ENCODE measurements at places on chromosomes 3 and 15.

- peak; percentile 59 for DNase-seq
Measured at GRCh38 chr3:142931222-142931621, 32.3 kb downstream of the PAQR9 start.

DNA sequence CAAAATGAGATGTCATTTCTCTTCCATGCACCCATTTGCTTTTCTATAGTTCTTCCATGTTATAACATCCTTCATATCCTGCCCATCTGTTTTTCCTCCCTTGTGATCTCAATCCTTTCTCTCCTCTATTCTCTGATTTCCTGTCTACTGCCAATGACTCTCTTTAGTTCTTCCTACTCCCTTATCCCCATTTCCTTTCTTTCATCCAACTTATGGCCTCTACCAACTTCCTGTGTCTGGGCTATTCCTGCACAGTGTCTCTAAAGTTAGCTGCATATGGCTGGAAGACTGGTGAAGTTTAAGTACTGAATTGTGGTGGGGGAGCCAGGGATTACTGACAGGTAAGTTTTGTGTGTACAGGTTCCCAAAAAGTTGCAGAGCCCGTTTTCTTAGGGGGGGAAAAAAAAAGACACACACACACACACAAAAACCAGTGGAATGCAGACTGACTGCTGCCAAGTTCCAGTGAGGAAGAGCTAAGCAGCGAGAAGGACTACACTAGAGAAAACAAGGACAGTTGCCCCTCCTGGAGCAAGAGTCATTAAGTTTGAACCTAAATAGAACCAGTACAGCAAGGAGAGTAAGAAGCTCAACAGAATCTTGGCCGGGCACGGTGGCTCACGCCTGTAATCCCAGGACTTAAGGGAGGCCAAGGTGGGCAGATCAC is 28.8 kb downstream of the XRN1 start:
- DNase-seq = no peak

GRCh38 chr3:25863416-25863959 is 73.6 kb downstream of the OXSM start:
- DNase-seq = peak; percentile 12

GRCh38 chr3:29144807-29145206 is 136.1 kb upstream of the RBMS3 start:
- no peak for DNase-seq

DNA sequence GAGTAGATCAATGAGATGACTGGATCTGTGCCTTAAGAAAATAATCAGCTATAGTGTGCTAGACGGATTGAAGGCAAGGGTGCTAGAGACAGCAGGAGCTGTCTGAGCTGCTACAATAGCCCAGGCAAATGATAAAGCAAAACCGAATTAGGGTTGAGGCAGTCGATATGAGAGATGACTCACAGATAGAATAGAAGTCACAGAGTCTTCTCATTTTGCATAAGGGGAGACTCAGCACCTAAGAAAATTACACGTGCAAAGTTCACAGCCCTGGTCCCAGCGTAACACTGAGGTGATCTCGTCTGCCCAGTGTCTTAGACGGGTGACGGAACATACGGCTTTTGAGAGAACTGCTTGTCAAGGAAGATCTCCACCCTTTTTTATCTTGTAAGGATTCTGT is 11.6 kb downstream of the LPP start:
- no peak for DNase-seq

GRCh38 chr3:168029705-168030104 is 66.0 kb downstream of the GOLIM4 start:
- no peak for DNase-seq

DNA sequence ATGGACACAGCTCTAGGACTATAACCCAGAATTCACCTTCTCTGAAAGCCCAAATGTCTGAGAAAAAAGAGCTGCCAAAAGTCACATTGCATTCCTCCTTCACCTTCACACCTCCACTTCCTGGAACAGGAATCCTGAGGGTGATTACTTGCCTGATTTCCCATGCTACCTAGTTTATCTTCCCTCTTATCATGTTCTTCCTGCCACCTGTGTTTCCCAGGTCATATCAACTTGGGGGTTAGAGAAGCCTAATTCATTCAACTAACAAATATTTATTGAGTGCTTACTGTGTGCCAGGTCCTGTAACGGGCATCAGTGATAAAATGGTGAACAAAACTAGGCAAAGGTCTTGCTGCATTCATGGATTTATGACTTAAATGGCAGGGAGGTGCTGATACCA is 279.6 kb upstream of the WNT5A start:
- no peak for DNase-seq

GRCh38 chr3:117580806-117581205 is 871.2 kb downstream of the TUSC7 start:
- no peak for DNase-seq

DNA sequence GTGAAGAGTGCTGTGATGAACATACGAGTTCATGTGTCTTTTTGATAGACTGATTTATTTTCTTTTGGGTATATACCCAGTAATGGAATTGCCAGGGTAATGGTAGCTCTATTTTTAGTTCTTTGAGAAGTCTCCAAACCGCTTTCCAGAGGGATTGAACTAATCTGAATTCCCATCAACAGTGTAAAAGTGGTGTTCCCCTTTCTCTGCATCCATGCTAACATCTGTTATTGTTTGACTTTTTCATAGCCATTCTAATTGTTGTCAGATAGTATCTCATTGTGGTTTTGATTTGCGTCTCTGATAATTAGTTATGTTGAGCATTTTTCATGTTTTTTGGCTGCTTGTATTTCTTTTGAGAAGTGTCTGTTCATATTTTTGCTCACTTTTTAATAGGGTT is 54.8 kb upstream of the UTS2B start:
- no peak for DNase-seq

- no peak for DNase-seq
Measured at GRCh38 chr15:65405791-65406423, 16.8 kb downstream of the IGDCC4 start.

DNA sequence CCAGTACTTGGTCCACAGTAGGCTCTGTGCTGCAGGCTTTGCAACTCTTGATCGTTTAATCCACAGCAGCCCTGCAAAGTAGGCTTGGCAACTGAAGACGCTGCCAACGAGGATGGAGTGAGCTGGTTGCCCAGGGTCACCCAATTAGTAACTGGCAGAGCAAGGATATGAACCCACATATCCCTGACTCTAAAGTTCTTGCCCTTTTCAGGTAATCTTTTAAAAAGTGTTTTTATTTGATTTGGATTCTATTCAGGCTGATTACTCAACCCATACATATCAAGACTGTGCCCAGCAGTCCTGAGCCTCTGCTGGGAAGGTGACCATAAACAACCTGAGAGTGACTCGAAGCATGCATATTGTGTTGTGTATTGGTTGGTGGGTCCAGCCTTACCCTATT is 50.3 kb downstream of the PSMD6 start:
- DNase-seq = no peak

- no peak for DNase-seq
Measured at GRCh38 chr3:160697637-160698380, 20.8 kb downstream of the ARL14 start.

DNA sequence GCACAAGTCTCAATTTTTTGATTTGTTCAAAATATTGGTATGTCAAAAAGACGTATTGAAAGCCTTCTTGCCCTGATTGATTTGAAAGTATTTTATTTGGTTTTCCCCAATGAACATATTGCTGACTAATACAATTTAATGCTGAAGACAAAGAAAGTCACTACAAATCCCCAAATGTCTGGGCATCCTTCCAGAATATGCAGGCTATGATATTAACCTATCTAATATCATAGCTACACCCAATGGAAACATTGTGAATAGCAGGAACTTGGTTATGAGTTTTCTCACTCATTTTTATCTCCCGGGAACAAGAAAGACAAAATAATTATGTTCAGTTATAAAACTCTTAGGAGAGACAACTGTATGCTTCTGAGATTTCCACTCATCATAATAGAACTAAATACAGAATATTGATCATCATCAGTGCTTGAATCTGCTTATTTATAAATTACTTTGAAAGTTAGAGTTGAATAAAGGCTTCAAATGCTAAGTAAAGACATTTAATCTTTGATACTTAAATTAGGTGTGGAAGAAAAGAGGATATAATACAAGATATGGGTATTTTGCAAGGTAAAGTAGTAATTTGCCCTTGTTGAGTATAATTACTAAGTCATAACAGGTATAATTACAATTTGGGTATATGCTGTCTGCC is 483.9 kb downstream of the RBMS3 start:
- DNase-seq = peak; percentile 59

DNA sequence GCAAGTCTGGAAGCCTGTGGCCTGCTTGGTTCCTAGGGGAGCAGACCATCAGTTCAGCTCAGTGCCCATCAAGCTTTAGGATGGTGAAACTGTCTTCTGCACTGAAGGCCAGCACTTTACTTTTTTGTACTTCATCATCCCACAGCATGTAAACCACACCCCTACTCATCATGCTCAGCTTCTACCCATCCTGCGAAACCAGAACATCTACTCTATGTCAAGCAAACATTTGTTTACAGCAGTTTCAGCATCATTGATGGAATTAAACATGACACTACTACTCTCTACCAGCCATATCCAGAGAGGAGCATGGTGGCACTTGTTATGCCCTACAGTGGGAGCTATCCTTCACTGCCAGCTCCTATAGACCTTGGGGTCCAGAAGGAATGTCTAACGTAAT is 306.6 kb downstream of the SOX2 start:
- DNase-seq = no peak

DNA sequence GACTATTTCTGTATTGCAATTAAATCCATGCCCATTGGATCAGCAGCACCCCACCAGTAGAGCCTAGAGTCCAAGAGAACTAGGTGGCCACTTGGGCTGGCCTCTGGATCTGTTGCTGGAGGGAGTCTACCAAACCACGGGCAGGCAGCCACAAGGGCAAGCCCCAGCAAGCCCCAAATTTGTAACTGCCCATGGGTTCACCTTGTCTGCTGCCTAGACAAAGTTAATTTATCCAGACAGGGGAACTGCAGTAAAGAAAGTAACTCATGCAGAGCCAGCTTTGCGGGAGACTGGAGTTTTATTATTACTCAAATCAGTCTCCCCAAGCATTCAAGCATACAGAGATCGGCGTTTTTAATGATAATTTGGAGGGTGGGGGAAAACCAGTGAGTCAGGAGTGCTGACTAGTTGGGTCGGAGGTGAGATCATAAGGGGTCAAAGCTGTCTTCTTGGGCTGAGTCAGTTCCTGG is 74.0 kb upstream of the TERB2 start:
- DNase-seq = no peak

GRCh38 chr3:87173776-87174175 is 53.3 kb upstream of the CHMP2B start:
- no peak for DNase-seq

DNA sequence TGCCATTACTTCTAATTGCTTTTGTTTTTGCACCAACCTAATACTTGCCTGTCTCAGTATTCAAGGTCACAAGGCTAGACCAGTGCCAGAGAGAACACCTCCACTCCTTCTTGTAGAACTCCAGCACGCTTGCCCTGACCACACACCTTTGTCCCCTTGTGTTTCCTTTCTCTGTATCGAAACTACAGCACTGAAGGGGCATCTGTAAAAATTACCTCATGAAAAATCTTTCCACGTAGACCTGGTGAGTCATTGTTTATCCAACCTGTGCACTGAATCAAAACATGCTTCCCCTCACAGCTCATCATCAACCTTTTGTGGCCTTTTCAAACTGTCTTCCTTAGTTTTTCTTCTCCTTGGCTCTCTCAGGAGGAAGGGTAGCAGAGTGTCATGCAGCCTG is 259.5 kb downstream of the THRB start:
- no peak for DNase-seq

- DNase-seq = no peak
Measured at GRCh38 chr3:31747785-31748184, 215.1 kb downstream of the STT3B start.

DNA sequence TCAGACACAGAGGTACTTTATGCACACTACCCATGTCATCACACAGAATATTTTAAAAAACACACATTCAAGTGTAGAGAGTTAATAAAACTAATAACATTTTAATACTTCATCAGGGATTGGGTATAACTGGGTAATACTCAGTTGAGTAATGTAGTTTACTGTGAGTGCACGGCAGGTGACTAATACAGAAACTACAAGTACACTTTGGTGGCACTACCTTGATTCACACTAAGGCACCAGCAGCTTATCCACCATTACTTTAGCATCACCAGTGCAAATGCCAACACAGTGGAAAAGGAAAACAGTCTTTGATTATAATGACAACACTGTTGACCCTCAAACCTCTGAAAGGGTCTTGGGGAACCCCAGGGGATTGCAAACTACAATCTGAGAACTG is 33.6 kb downstream of the ZNF280D start:
- no peak for DNase-seq

- no peak for DNase-seq
Measured at GRCh38 chr15:92941668-92942067, 41.5 kb downstream of the CHD2 start.

DNA sequence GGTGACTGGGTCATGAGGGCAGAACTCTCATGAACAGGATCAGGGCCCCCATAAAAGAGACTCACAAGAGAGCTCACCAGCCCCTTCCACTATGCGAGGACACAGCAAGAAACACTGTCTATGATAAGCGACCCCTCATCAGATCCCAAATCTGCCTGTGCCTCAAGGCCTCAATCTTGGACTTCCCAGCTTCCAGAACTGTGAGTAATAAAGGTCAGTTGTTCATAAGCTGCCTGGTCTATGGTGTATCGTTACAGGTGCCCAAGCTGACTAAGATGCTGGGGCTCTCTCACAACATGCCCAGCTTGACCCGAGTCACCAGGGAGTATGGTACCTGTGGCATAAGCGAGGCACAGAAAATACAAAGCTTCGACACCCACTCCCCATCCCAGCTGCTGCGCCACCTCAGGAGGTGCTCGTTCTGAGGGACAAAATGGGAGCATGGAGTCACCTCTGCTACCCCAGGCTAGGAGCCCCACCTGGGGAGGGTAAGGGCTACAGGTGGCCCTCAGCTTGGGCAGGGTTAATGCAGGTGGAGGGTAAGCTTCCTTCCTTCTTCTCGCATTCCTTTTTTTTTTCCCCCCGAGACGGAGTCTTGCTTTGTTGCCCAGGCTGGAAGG is 234.1 kb downstream of the ADAMTS17 start:
- no peak for DNase-seq

DNA sequence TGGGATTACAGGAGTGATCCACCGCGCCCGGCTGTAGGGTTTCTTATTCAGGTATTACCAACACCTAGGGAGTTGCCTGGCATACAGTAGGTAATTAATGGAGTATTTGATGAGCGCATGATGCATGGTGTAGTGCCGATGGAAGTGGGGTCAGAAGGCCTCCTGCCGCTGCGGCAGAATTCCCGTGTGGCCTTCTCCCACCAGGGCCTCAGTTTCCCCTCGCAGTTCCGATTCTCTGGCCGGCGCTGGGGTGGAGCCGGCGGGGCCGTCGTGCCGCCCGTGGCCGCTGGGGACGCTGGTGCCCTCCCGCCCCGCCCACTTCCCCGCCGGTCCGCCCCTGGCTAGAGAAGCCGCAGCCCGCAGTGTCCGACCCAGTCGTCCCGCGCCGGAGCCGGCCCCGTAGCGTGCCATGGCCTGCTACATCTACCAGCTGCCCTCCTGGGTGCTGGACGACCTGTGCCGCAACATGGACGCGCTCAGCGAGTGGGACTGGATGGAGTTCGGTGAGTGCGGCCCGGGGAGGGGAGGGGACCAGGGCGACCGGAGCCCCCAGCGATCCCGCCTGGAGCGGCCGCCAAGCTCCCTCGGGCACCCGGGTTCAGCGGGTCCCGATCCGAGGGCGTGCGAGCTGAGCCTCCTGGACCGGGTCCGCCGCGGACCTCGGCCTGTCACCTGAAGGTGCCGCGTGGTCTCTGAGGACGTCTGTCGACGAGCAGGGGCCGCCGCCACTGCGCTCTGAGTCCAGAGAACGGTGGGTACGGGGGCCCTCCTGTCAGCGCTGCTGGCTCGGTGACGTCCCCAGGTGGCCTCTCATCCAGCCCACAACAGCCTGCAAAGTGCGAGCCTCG is at the start of gene IRAK2:
Gene IRAK2 (plus strand): TSS at position 374 of the 848 bp plus-strand sequence. CDS start 36 bp downstream, at position 410.
- peak; percentile 70 for DNase-seq

All from RPMI8226 (cell line).